ENCODE measurements at places on chromosomes 5 and 9. TPM values are rescaled to one million over a fixed set of nuclear protein-coding genes. Genes with fewer than 3 reads are reported as not detected.
A peak's percentile ranks its signal among the peaks of the same experiment; 100 is the strongest.

GRCh38 chr5:34045023-34045422, 2.0 kb upstream of the C1QTNF3 start:
- no peak for DNase-seq

Gene RNF183
- 0.80 TPM for total RNA-seq

DNA sequence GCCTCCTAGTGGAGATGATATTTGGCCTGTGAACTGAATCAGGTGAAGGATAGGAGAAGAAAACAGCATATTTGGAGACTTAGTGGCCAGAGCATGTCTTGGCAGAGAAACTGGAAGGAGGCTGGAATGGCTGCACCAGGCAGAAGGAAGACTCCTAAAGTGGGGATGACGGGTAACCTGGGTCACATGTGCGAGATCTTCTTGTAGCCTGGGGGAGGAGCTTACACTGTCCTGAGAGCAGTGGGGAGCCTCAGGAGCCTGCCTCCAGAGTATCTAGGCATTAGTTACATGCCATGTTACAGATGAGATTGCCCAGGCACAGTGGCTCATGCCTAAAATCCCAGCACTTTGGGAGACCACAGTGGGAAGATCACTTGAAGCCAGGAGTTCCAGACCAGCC, 49.8 kb downstream of the JADE2 start:
- DNase-seq = no peak

Gene TCF7
- 2.0 TPM for total RNA-seq

- peak; percentile 57 for DNase-seq
Observed at GRCh38 chr5:79297661-79298060, 61.7 kb downstream of the JMY start.

DNA sequence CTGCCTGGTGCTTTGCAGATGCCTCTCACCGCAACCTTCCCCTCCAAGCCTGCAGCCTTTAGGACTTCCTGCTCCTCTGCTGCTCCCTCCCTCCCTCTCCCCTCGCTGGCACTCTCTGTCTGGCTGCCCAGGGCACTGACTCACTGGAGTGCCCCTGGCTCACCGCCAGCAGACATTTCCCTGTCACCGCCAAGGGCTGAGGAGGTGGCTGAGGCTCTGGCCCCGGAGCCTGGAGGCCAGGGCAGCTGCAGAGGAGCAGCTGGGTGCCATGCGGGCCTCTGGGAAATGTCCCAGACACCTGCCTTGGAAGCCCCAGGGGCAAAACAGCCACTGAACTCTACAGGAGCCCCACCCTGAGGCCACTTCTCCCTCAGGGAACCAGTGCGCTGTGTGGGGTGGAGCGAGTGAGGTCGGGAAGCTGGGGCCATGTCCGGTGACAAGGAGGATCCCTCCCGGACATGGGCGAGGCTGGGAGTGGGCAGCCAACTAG, 53.4 kb downstream of the TENT4A start:
- DNase-seq = peak; percentile 89

DNA sequence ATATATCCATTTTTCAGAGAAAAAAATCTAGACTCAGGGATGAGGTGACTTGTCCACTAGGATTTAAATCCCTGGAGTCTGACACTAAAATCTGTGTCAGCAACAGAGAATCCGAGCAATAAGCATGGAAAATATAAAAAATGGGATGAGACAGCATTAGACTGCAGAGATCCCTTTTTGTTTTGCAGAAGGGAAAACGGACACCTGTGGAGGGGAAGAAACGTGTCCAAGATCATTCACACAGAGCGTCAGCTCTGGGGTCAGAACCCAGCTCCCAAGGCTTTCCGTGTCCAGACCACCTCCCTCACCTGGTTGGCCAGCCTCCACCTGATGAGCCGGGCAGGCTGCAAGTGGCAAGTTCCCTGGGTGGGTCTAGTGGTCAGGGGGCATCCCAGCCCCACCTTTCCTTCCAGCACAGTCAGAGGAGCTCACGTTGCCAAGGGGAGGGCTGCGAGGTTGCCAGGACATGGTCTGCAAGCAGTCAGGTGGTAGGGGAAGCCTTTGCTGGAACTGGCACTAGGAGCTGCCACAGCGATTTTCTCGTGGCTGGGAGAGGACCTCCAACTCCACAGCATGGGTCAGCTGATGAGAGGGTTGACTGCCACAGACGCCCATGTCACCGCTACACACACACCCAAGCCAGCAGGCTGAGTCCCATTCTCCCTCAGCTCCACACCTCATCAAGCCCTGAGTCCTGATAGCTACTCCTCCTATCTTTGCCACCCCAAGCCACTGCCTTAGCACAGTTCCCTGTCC, 65.9 kb upstream of the CPLX2 start:
- no peak for DNase-seq

DNA sequence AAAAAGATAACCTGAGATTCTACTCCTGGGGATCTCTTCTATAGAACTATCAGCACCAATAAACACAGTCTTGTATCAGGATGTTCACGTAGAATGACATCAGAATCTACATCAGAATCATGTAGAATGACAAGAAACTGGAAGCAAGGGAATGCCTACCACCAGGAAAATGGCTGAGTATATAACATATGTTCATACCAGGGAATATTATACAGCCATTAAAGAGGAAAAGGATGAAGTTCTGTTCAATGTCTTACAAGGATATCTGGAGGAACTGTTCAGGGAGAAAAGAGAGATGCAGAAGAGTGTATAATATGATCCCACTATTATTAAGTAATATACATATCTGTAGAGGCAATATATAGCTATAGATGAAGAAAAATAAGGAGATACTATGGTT, 4.8 kb downstream of the ZBED3 start:
- no peak for DNase-seq

Data from renal cortical epithelial cell (primary cell).